ENCODE measurements at places on chromosomes 5 and 9. TPM values are rescaled to one million over a fixed set of nuclear protein-coding genes. Genes with fewer than 3 reads are reported as not detected.

CKMT2 gene
- total RNA-seq = 11.2 TPM

IL9 gene
- total RNA-seq = not detected

IFNA17 gene
- total RNA-seq = not detected

C9orf50 gene
- 0.44 TPM for total RNA-seq

SLC36A3 gene
- not detected for total RNA-seq

CATSPER3 gene
- total RNA-seq = 0.17 TPM

SV2C gene
- not detected for total RNA-seq

GOLGA1 gene
- 16.6 TPM for total RNA-seq

CCDC152 gene
- 5.8 TPM for total RNA-seq

KCNN2 gene
- 0.44 TPM for total RNA-seq

RNF145 gene
- 51.6 TPM for total RNA-seq

ST8SIA4 gene
- 0.29 TPM for total RNA-seq

F2RL1 gene
- 8.6 TPM for total RNA-seq

SLC6A19 gene
- total RNA-seq = not detected

RARS1 gene
- 153 TPM for total RNA-seq

PCA3 gene
- not detected for total RNA-seq

PCDHB15 gene
- under 0.01 TPM for total RNA-seq

SPEF2 gene
- total RNA-seq = 4.1 TPM

PRDM9 gene
- total RNA-seq = not detected

ARHGEF39 gene
- 2.9 TPM for total RNA-seq

ADAMTSL1 gene
- 93.5 TPM for total RNA-seq

IFNB1 gene
- total RNA-seq = not detected

CCL27 gene
- 0.15 TPM for total RNA-seq

PCDHB9 gene
- 0.17 TPM for total RNA-seq

UBE2D2 gene
- 61.2 TPM for total RNA-seq

NUDT2 gene
- total RNA-seq = 35.5 TPM

DCAF10 gene
- 31.3 TPM for total RNA-seq

ARSI gene
- 12.1 TPM for total RNA-seq

TAS2R1 gene
- not detected for total RNA-seq

DAPK1 gene
- total RNA-seq = 10.3 TPM

KIF24 gene
- total RNA-seq = 0.50 TPM

CSNK1A1 gene
- 533 TPM for total RNA-seq

SLC6A18 gene
- not detected for total RNA-seq

DAB2IP gene
- 22.2 TPM for total RNA-seq

PRSS3 gene
- total RNA-seq = 11.1 TPM

CHSY3 gene
- total RNA-seq = 1.7 TPM
